Metanephros (tissue), 2 donors: ENCODE measurements at places on chromosomes 3 and 15. TPM values are rescaled to one million over a fixed set of nuclear protein-coding genes. Genes with fewer than 3 reads are reported as not detected.

Gene AQP9
- 3.2 TPM for total RNA-seq

Gene KBTBD8
- 1.7 TPM for total RNA-seq

Gene CYP8B1
- total RNA-seq = 0.35 TPM

Gene CADM2
- 7.1 TPM for total RNA-seq

Gene EFCC1
- 5.0 TPM for total RNA-seq

Gene EHD4
- total RNA-seq = 26.2 TPM

Gene SLC6A6
- 25.8 TPM for total RNA-seq

Gene NTRK3
- total RNA-seq = 27.2 TPM

Gene GABPB1
- total RNA-seq = 35.2 TPM

Gene FEM1B
- total RNA-seq = 57.6 TPM

Gene UROC1
- 0.35 TPM for total RNA-seq

Gene TMEM87A
- total RNA-seq = 68.7 TPM
